ENCODE measurements at places on chromosomes 3 and 15. TPM values are rescaled to one million over a fixed set of nuclear protein-coding genes. Genes with fewer than 3 reads are reported as not detected.

GRCh38 chr15:60652245-60652644 is 173.3 kb upstream of the ICE2 start:
- peaks cover 9% of the 10 kb centered on the region for H3K4me1 ChIP-seq
- H3K4me3 ChIP-seq, result no peak overlapping the region
- no peak overlapping the region for H3K27ac ChIP-seq
- no peaks in the 10 kb centered on the region for H3K36me3 ChIP-seq

RYR3 gene
- total RNA-seq, result 0.07 TPM

DNAJA4 gene
- 4.6 TPM for total RNA-seq

DNA sequence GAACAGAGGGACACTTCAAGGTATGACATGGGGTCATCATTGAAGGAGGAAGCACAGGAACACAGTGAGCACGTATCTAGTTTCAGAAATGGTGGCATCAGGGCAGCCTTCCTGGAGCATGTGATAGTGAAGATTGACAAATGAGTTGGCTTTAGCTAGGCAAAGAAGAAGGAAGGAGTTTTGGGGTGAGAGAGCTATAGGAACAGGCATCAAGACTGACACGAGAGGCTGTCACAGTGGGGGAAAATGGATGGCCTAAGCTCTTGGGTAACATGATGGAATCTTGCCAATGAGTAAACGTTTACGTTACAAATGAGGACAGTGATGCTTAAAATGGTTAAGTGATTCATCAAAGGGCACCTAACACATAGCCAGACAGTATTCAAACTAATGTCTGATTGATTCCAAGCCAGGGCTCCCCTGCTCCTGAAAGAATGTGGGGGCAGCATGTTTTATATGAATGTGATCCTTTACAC is 23.1 kb upstream of the GPR171 start:
- no peak for DNase-seq
- H3K27ac ChIP-seq, result no peak overlapping the region
- peaks cover 11% of the 10 kb centered on the region for H3K36me3 ChIP-seq

GABRA5 gene
- not detected for total RNA-seq

- peak overlapping the region; percentile 99 for H3K27ac ChIP-seq
- no peaks in the 10 kb centered on the region for H3K27me3 ChIP-seq
- DNase-seq, result peak; percentile 9
- no peaks in the 10 kb centered on the region for H3K36me3 ChIP-seq
Observed at GRCh38 chr3:149812165-149812605, 830 bp upstream of the RNF13 start.

PP2D1 gene
- total RNA-seq, result not detected

GRCh38 chr15:59104602-59104911 is 389 bp upstream of the CCNB2 start:
- H3K27ac ChIP-seq, result peak overlapping the region; percentile 98
- peak overlapping the region; percentile 89 for H3K4me3 ChIP-seq

DNA sequence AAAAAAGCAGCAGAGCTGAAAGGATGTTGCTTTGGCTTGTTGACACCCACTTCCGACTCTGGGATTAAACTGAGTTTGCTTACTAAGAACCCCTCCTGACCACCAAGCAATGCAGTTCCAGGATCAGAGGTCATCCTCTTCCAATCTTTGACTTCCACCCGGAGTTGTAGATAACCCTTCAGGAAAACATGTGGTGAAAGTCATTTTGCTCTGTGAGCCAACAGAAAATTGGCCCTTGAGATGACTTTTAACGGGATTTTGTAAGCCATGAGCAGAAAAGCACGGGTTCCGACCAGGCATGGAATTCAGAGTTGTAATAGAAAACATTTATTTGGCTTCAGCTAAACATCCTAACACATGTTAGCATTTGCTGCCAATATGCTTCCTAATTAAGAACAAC is 171.6 kb upstream of the NR2F2 start:
- H3K27me3 ChIP-seq, result peaks cover 3% of the 10 kb centered on the region
- no peak for DNase-seq
- H3K27ac ChIP-seq, result no peak overlapping the region
- H3K4me1 ChIP-seq, result peaks cover 14% of the 10 kb centered on the region
- H3K36me3 ChIP-seq, result no peaks in the 10 kb centered on the region

DISP2 gene
- total RNA-seq, result 1.0 TPM

DNA sequence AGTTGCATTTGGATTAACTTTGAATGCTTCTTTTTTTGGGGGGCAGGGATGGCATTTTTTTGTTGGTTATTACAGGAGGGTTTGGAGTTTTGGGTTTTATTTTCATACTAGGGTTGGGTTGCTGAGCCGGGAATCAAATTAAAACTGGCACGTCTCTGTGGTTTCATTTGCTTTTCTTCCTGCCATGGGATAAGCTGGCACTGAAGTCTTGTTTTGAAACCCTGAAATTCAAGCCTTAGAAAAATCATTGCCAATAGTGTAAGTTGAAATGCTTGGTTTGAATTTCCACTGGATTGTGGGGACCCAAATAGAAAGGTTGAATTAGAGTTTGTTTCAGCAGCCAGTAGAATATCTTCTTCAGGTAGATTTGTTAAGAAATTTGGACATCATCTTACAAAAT is 193.1 kb upstream of the DCBLD2 start:
- H3K27ac ChIP-seq, result no peak overlapping the region
- DNase-seq, result no peak
- no peaks in the 10 kb centered on the region for H3K27me3 ChIP-seq
- H3K36me3 ChIP-seq, result no peaks in the 10 kb centered on the region
- no peak overlapping the region for H3K4me3 ChIP-seq

DNA sequence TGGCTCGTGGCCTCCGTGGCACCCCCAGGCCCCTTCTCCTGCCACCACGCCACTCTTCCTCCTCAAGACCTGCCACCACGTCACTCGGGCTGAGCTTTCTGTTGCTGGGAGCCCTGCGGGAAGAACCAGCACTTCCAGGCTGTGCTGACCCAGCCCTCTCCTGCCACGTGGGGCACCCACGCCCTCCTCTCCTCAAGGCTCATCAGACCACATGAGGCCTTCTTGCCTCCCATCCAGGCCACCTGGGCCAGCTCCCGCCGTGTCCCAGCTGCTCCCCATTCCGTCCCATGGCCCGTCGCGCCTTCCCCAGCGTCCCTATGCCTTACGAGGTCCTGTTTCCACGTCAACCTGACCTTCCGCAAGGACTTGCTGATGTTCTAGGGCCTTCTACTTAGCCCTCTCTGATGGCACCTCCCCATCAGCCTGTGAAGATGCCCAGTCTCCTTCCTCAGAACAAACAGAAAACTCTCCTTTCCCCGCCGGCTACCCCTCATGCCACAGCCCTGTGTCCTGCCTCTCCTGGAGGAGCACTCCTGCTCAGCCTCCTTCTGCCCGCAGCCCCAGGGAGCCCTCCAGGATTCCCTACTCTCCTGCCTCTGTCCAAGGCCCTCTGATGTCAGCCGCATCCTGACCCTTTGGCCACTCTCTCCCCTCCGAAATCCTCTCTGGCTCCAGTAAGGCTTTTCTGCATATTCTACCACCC is 71.1 kb upstream of the BLM start:
- H3K27me3 ChIP-seq, result peaks cover 3% of the 10 kb centered on the region
- H3K4me3 ChIP-seq, result no peak overlapping the region
- peak overlapping the region; percentile 20 for H3K27ac ChIP-seq
- peaks cover 4% of the 10 kb centered on the region for H3K4me1 ChIP-seq
- H3K36me3 ChIP-seq, result peaks cover 14% of the 10 kb centered on the region

PTPRG gene
- 44.3 TPM for total RNA-seq

- peaks cover 8% of the 10 kb centered on the region for H3K36me3 ChIP-seq
- no peak overlapping the region for H3K27ac ChIP-seq
- no peak overlapping the region for H3K4me3 ChIP-seq
- no peaks in the 10 kb centered on the region for H3K27me3 ChIP-seq
- H3K4me1 ChIP-seq, result peaks cover 20% of the 10 kb centered on the region
- DNase-seq, result no peak
Observed at GRCh38 chr3:33426068-33426467, 14.1 kb downstream of the UBP1 start.

DNA sequence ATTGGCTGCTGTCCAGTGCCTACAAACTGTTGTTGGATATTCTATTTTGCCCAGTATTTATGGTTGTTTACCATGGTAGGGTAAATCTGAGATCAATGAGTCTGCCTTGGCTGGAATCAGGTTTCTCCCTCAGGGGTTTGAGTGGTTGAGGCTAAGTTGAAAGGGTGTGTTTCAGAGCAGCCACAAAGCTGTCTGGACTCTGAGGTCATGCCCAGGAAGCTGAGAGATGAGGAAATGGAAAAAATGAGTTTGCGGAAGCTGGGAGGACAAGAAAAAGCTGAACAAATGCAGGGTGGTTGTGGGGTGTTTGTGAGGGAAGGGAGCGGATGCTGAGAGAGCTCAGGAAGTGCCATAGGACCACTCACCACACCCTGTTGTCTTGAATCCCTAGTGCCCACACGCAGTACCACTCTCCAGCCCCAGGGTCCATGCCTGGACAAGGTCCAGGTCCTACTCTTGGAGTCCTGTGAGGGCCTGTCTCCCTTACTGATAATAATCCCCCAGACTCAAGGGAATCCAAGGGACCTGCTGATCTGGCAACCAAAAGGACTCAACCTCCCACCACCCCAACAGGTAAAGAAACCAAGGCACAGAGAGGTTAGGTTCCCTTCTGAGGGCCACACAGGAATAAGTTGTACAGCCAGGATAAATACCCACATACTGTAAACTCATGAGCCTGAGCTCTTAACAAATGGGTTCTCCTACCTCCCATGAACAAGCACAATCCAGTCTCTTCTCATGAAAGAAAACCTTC is 81.6 kb downstream of the PPCDC start:
- peaks cover 3% of the 10 kb centered on the region for H3K4me1 ChIP-seq
- H3K36me3 ChIP-seq, result no peaks in the 10 kb centered on the region
- H3K27me3 ChIP-seq, result no peaks in the 10 kb centered on the region
- peak overlapping the region; percentile 56 for H3K27ac ChIP-seq
- DNase-seq, result no peak

GRCh38 chr3:65689436-65689835 is 349.3 kb downstream of the MAGI1 start:
- H3K27ac ChIP-seq, result no peak overlapping the region
- DNase-seq, result no peak
- H3K36me3 ChIP-seq, result no peaks in the 10 kb centered on the region
- no peaks in the 10 kb centered on the region for H3K27me3 ChIP-seq

DNA sequence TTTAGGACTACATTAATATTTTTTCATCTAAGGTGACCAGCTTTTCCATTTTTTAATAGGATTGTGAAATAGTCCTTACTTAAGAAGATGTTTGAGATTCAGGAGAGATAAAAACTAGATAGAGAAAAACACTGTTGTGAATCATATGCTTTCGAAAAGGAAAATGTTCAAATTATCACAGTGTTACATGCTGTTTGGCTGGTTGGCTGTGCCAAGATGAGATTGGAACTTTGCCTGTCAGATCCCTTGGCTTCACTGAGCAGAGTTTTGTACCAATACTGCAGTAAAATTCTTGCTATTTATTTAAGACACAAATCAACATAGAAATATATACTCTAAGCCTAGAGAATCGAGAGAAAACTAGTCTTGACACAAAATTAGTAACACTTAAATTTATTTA is 117.2 kb downstream of the OXSM start:
- H3K4me3 ChIP-seq, result no peak overlapping the region
- no peak for DNase-seq
- H3K27ac ChIP-seq, result no peak overlapping the region
- no peaks in the 10 kb centered on the region for H3K36me3 ChIP-seq

DNA sequence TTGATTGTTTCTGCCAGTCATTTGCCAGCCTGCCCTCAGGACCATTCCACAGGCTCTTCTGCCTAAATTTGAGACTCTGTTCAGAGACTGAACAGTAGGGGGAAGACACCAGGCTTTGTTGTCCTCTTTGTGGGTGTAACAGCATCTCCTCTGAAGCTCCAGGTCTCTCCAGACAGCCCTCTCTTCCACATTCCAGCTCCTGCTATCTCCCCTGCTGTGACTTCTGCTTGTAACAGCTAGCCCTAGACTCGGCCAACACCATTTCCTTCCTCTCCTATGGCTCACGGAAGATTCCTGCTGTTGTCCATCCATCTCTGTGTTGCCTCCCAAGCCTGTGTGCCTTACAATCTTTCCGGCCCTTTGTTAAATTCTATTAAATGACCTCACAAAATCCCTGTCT is 40.2 kb downstream of the SUCLG2 start:
- no peak overlapping the region for H3K4me3 ChIP-seq
- no peak for DNase-seq
- no peak overlapping the region for H3K27ac ChIP-seq
- peaks cover 3% of the 10 kb centered on the region for H3K36me3 ChIP-seq

GRCh38 chr3:64188810-64189560 is 36.3 kb downstream of the PRICKLE2 start:
- H3K27ac ChIP-seq, result peak overlapping the region; percentile 71
- no peaks in the 10 kb centered on the region for H3K27me3 ChIP-seq
- no peak overlapping the region for H3K4me3 ChIP-seq
- DNase-seq, result no peak
- H3K4me1 ChIP-seq, result peaks cover 11% of the 10 kb centered on the region
- peaks cover 3% of the 10 kb centered on the region for H3K36me3 ChIP-seq

DNA sequence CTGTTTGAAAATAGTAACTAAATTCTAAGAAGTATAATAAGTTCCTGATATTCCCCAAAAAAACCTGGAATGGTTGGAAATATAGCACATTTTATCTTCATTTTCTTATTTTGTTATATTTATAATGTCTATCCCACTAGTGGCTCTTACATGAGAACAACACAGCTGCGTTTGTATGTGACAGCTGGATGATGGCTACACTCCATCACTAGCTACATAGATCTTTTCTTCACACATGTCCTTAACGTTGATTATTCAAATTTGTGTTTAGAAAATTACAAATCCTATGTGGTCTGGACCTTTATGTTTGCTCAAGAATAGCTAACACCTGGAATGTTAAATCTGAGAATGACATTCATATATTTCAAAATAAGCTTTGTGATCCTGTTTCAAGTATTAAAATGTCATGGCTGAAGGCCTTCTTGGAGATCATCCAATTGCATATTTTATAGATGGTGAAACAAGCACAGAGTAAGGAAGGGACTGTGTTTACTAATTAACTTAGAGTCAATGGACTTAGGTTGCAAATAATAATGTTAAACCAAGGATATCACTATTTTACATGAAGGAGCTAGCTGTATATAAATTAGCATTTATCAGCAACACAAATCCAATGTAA is 60.8 kb downstream of the ATP13A5 start:
- H3K27ac ChIP-seq, result no peak overlapping the region
- no peaks in the 10 kb centered on the region for H3K27me3 ChIP-seq
- H3K4me3 ChIP-seq, result no peak overlapping the region
- H3K36me3 ChIP-seq, result no peaks in the 10 kb centered on the region
- no peak for DNase-seq
- peaks cover 6% of the 10 kb centered on the region for H3K4me1 ChIP-seq

ITIH1 gene
- total RNA-seq, result 14.1 TPM

GRCh38 chr3:143998266-143998665 is 26.6 kb downstream of the DIPK2A start:
- peaks cover 2% of the 10 kb centered on the region for H3K4me1 ChIP-seq
- no peak overlapping the region for H3K4me3 ChIP-seq
- peaks cover 11% of the 10 kb centered on the region for H3K36me3 ChIP-seq
- H3K27ac ChIP-seq, result no peak overlapping the region

DNA sequence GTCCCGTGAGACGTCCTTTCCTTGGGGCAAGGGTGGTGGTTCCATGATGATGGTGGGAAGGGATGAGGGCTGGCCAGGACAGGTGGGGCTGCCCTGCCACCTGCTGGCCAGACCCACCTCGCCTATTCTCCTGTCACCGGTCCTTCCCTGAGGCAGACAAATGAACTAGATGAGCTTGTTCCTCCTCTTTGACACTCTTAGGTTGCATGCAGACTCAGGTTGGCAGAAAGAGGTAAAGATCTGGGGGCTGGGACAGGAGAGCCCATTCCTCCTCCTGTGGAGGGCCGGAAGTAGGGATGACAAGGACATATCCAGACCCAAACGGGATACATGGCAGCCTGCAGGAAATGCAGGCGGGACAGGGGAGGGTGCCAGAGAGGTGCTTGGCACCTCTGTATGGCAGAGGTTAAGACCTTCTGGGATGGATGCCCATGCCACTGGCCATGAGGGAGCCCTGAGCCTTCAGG is 38.6 kb downstream of the ACSBG1 start:
- H3K4me3 ChIP-seq, result no peak overlapping the region
- H3K36me3 ChIP-seq, result no peaks in the 10 kb centered on the region
- H3K27me3 ChIP-seq, result peaks cover 10% of the 10 kb centered on the region
- DNase-seq, result no peak

CD276 gene
- 198 TPM for total RNA-seq
